NCI-H1417 treated with DMSO at 0.1 percent for 48 hours (cell line): ENCODE measurements at places on chromosomes 6 and 20.

DNA sequence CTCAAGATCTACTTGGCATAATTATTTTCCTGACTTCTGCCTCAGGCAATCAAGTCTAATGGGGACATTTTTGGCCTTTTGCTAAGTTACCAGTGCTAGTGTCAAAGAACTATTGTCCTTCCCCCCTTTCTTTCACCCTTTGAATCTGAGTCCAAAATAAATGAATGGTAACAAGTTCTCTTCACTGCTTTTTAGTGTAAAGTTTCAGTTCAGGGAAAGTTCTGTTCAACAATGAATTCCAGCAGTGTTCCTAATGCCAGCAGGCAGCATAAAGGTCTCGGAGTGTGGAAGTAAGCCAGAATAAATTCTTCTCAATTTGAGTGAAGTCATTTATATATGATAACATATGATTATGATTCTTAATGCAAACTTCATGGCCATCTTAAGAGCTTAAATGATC is 20.8 kb upstream of the TSPYL1 start:
- no peak for DNase-seq

DNA sequence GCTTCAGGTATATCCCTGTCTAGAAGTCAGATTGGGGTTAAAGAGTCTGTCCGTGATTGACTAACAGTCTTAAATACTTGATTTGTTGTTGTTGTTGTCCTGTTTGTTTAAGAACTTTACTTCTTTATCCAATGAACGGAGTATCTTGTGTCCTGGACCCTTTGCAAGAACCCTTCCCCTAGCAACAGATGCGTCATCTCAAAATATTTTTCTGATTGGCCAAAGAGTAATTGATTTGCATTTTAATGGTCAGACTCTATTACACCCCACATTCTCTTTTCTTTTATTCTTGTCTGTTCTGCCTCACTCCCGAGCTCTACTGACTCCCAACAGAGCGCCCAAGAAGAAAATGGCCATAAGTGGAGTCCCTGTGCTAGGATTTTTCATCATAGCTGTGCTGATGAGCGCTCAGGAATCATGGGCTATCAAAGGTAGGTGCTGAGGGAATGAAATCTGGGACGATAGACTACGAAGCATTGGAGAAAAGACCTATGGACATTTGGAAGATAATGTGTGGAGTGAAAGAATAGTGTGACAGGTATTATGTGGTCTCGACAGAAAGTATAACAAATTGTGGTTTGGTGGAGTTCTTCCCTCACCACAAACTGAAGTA is at the start of gene HLA-DRA:
HLA-DRA (plus strand) TSS at position 286 of the 613 bp plus-strand sequence; CDS start at position 350, 64 bp downstream.
- no peak for DNase-seq

DNA sequence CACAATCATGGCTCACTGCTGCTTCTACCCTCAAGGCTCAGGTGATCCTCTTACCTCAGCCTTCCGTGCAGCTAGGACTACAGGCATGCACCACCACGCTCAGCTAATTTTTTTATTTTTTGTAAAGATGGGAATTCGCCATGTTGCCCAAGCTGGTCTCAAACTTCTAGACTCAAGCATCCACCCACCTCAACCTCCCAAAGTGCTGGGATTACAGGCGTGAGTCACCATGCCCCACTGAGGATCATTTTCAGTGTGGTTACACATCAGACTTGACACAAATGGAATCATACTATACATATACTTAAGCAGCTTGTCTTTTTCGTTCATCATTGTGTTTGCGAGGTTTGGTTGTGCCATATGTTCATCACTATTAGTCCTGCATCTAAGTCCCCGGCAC is 26.6 kb downstream of the ZC3H12D start:
- no peak for DNase-seq

- DNase-seq: no peak
These were observed 3.8 kb upstream of the ECHDC1 start for GRCh38 chr6:127347178-127347577.

DNA sequence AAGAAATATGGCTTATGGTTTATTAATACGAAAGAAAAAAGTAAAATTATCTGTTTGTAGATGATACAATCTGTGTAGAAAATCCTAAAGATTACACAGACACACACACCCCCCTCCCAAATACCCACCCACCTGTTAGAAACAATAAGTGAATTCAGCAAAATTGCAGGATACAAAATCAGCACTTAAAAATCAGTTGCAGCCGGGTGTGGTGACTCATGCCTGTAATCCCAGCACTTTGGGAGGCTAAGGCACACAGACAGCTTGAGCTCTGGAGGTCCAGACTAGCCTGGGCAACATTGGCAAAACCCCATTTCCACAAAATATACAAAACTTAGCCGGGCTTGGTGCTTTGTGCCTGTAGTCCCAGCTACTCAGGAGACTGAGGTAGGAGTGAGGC is 42.3 kb downstream of the NINL start:
- no peak for DNase-seq

- no peak for DNase-seq
These were observed 3.1 kb downstream of the SEMG1 start for GRCh38 chr20:45209924-45210323.

GRCh38 chr6:119476024-119476423 is 126.5 kb upstream of the MAN1A1 start:
- no peak for DNase-seq

DNA sequence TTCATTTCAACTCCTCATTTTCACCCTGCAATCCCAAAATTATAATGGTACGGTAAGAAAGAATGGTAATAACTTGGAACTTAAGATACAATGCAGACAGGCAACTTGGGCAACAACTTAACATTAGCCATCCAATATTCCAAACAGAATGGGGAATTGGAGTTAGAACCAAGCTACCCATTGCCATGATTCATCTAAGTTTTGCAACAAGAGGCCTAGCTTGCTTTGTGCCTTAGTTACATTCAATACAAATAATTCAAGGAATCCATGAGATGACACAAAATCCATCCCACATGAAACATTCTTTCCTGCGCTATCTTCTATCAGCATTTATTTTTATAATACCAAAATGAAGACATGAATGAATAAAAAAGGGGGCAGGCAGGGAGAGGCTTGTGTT is 28.4 kb downstream of the DCDC2 start:
- no peak for DNase-seq

- no peak for DNase-seq
These were observed 71.8 kb upstream of the L3MBTL3 start for GRCh38 chr6:129946439-129947140.

GRCh38 chr6:124738482-124738881 is 223.8 kb upstream of the RNF217 start:
- DNase-seq: no peak

DNA sequence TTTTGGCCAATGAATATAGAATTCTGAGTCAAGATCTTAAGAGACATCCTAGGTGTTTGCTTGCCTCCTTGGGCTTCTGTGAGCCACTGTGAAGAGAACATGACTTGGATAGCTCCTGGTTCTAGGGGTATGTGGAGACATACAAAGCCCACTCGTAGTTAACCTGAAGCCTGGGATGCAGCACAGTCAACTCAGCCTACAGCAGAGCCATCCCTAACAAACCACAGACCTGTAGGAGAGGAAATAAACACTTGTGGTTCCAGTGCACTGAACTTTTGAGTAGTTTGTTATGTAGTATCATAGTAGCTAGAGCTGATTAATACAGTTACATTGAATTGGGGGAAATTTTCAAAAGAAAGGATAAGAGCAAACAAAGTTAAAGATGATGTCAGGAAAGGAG is 474.4 kb upstream of the HSF2 start:
- no peak for DNase-seq

GRCh38 chr6:166257911-166258318 is 50.3 kb downstream of the PRR18 start:
- no peak for DNase-seq

- DNase-seq: no peak
These were observed 1.2 kb downstream of the SLC2A4RG start for GRCh38 chr20:63740627-63741353.

- no peak for DNase-seq
These were observed 184.4 kb downstream of the PRL start for GRCh38 chr6:22112461-22112860.

GRCh38 chr6:131754088-131754487 is 43.3 kb upstream of the CTAGE9 start:
- DNase-seq: no peak

GRCh38 chr20:57079031-57080005 is 187.1 kb downstream of the BMP7 start:
- DNase-seq: no peak

GRCh38 chr6:36556281-36556680 is 9.0 kb upstream of the STK38 start:
- no peak for DNase-seq

GRCh38 chr6:51565472-51565871 is 521.9 kb downstream of the PKHD1 start:
- no peak for DNase-seq

GRCh38 chr20:33181482-33182093 is 13.6 kb downstream of the BPIFA2 start:
- DNase-seq: no peak

- no peak for DNase-seq
These were observed 761.9 kb upstream of the MMS22L start for GRCh38 chr6:98044791-98045470.

GRCh38 chr6:87209812-87210211 is 54.4 kb downstream of the ZNF292 start:
- DNase-seq: no peak

DNA sequence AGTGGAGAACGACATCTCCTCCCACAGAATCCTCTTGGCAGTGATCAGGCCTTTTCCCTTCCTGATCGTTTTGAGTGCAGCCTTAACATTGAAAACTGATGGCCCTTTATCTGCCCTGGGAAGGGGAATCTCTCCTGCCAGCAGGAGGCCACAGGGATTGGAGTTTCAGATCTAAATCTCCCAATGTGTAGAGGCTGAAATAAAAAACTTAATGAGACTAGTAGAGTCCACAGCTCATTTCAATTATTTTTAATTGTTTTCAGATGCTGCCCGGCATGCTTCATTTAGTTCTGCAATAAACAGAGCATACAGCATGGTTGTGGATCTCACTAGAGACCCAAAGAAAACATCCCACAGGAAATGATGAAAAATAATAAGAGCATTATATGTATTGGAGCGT is 662.2 kb upstream of the HS3ST5 start:
- DNase-seq: no peak

GRCh38 chr20:48196001-48196400 is 410.7 kb upstream of the SULF2 start:
- DNase-seq: no peak

DNA sequence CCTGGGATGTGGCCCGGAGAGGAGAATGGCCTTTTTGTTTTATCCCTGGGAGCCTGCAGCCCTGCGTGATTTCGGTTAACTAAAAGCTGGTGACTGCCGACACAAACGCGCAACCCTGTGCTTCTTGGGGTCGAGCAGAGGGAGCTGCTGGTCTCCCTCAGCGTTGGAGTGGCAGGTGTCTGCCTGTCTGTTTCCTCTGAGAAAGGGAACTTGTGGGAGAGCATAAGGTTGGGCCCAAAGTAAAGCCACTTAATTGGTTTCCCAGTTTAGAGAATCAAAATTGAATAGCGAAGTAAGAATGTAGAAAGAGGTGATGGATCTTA is 500 bp downstream of the LTV1 start:
- DNase-seq: no peak

GRCh38 chr6:41683273-41683522 is 44.9 kb downstream of the MDFI start:
- no peak for DNase-seq

- no peak for DNase-seq
These were observed 25.0 kb downstream of the IL22RA2 start for GRCh38 chr6:137148306-137149034.

GRCh38 chr6:132136981-132137380 is 185.8 kb upstream of the CCN2 start:
- DNase-seq: no peak

GRCh38 chr6:19994909-19995308 is 157.7 kb downstream of the ID4 start:
- DNase-seq: no peak

DNA sequence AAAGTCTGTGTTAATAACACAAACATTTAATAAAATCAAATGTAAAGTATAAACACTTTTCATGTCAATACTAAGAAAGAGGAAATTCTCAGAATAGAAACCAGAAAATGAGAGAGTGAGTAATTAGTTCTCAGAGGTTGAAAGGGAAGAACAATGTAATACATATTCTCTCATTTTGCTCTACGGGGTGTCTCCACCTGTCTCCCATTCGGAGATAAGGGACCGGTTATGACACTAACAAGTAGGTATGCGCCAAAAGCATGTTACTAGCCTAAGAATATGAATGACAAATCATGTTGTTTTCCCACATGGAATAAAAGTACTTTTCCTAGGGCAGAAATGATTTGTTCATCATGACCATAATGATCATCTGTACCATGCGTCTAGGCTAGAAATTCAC is 35.6 kb upstream of the PRELID3B start:
- DNase-seq: no peak
